NCI-H1694 treated with DMSO at 0.1 percent for 48 hours (cell line): ENCODE measurements at places on chromosomes 1 and 21.

- no peak for DNase-seq
Measured at GRCh38 chr1:171716616-171717015, 25.2 kb downstream of the VAMP4 start.

DNA sequence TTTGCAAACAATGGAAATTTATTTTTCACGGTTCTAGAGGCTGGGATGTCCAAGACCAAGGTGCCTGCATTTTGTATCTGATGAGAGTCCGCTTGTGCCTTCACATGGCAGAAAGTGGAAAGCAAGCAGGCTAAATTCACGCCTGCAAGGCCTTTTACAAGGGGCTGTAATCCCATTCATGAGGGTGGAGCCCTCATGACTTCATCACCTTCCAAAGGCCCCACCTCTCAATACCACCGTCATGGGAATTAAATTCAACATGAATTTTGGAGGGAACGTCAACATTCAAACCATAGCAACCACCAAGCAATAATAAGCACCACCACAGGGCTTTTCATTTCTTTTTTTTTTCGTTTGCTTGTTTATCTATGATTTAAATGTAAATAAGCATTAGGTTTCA lies 115.3 kb downstream of the C1orf21 start:
- DNase-seq: no peak

DNA sequence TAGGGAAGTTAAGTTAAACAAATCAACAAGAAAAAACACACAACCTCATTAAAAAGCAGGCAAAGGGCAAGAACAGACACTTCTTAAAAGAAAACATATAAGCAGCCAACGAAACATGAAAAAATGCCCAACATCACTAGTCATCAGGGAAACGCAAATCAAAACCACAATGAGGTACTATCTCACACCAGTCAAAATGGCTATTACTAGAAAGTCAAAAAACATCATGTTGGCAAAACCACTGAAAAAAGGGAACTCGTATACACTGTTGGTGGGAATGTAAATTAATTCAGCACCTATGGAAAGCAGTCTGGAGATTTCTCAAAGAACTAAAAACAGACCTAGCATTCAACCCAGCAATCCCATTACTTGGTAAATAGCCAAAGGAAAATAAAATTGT lies 51.1 kb downstream of the HSF2BP start:
- no peak for DNase-seq

- DNase-seq: no peak
Measured at GRCh38 chr1:11187000-11187399, 2.2 kb upstream of the ANGPTL7 start.

GRCh38 chr1:2451741-2452140 lies 24.3 kb upstream of the PLCH2 start:
- DNase-seq: no peak
